Amniotic epithelial cell (primary cell): ENCODE measurements at places on chromosomes 7 and 10.

- DNase-seq: peak; percentile 59
Observed at GRCh38 chr10:68301790-68302502, 29.9 kb upstream of the HNRNPH3 start.

- DNase-seq: no peak
Observed at GRCh38 chr10:113235508-113235907, 285.5 kb downstream of the TCF7L2 start.

DNA sequence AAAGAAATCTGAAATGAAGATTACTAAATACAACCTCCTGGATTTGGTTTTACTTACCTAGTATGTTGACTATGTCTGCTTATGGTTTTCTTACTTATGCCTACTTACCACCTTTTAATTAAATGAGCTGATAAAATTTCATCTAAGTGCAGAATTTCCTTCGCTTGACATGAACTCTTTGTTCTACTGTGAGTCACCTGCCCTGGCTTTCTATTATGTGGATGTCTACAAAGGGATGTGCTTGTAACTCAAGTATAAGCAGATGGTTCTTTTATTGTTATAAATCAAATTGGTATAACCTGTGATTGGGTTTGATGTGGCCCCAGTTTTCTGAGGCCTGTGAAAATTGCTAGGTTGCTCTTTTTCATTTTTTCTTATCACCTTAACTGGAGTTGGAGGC, 389.1 kb upstream of the ANKRD30A start:
- no peak for DNase-seq

DNA sequence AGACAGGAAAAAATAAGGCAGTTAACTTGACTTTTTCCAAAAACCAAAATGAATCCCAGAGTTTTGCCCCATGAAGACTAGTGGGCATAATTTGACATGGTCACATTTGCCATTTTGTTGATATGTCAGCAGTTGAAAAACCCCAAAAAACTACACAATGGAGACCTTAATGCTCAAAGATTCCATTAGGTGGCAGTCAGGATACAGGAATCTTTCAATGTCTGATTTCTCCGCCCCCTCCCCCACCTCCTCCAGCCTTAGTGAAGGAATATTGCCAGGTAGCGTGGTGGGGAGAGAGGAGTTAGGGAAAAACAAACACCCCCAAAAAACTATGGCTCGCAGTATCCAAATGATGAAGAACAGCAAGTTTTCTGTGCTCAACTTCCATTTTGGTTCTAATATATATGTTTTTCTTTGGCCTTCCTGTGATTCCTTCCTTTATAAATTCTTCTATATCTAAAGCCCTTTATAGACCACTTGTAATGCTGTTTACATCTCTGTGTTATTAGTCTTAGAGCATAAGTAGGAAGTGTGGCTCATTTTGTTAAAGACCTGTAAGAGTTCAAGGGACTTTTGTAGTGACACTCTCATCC, 6.7 kb upstream of the SMNDC1 start:
- DNase-seq: peak; percentile 47

DNA sequence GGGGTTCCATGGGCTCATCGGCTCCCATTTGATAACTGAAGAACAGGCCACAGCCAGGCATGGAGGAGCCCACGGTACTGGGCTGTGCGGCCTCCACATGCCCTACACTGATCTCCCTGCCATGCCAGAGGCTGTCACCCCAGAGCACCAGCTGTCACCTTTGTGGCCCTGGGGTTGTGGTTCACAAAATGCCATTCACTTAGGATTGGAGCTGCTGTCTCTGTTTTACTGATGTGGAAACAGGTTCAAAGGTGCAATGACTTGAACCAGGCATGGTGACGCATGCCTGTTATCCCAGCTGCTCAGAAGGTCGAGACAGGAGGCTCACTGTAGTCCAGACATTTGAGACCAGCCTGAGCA, 4.3 kb upstream of the UPK3B start:
- DNase-seq: no peak
